ENCODE measurements at places on chromosomes 3 and 15. TPM values are rescaled to one million over a fixed set of nuclear protein-coding genes. Genes with fewer than 3 reads are reported as not detected.

DNA sequence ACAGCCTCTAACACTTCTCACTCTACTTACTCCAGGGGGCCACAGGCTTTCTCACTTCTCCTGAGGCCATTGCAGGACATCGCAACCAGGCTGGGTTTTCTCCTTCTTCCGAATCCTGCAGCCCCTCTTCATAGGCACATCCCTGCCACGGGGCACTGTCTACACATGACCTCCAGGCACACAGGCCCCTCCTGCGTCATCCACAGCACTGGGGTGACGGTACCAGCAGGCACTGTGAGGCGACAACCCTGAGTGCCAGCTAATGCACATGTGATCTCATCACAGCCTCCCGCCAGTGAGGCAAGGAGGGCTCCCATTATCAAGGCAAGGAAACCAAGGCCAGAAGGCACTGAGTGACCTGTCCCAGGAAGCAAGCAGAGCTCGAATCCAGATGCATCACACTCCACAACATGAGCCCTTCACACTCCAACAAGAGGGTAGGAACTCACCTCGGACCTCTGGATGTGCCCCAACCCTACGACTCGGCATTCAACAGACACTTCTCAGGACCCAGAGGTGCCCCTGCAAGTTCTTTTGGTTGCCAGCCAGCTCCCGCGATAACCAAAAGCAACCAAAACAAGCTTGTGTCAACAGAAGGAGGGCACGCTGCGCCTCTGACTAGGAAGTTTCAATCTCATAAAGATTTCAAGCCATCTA lies 16.7 kb downstream of the FAM174B start:
- no peak for DNase-seq

DNA sequence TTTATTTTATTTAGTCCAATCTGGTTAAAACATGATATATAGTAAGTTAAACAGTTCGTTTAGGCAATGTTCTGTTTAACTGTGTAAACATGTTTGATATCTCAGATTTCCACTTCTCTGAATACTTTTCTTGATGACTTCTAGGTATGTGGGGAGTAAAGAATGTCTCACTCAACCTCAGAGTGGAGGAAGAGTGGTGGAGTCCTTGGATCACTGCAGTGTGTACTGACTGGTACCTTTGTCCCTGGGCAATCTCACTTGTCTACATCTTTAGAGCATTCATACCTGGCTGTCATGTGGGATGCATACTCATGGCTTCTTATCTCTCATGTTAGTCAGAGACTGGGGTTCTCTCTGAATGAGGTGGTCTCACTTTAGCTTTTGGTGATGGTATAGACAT lies 15.6 kb downstream of the GADL1 start:
- DNase-seq, result no peak

- no peak for DNase-seq
Observed at GRCh38 chr3:151562891-151563290, 102.0 kb upstream of the IGSF10 start.

DNA sequence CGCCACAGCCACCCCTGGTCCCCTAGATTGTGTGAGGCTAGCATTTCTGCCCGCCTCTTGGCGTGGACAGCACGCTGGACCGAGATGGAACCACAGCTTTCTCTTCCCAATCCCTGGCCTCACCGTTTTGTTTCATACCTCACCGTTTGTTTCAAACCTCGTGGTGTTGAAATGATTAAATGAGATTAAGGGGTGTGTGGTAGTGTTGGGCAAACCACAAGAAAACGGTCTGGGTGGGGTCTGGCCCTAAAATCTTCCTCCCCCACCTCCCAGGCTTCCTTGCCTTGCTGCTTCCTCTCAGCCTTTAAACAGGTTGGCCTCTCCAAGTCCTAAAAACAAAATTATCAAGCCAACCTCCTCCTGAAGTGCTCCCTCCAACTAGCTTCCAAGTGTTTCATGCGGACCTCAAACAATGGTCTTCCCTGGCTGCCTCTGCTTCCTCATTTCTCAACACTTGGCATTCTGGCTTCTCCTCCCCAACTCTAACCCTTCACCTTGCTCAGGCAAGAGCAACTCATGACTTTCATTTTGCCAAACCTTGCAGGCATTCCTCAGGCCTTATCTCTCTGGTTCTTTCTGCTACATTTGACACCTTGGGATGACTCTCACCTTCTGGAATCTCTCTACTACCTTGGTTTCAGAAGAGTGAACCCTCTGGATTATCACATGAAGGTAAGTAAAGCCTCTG lies 1.4 kb upstream of the ATP13A3 start:
- DNase-seq, result no peak

- no peak for DNase-seq
Observed at GRCh38 chr3:156181509-156181908, 61.1 kb downstream of the KCNAB1 start.

- DNase-seq, result peak; percentile 33
Observed at GRCh38 chr15:71651750-71652186, 158.6 kb upstream of the NR2E3 start.

DNA sequence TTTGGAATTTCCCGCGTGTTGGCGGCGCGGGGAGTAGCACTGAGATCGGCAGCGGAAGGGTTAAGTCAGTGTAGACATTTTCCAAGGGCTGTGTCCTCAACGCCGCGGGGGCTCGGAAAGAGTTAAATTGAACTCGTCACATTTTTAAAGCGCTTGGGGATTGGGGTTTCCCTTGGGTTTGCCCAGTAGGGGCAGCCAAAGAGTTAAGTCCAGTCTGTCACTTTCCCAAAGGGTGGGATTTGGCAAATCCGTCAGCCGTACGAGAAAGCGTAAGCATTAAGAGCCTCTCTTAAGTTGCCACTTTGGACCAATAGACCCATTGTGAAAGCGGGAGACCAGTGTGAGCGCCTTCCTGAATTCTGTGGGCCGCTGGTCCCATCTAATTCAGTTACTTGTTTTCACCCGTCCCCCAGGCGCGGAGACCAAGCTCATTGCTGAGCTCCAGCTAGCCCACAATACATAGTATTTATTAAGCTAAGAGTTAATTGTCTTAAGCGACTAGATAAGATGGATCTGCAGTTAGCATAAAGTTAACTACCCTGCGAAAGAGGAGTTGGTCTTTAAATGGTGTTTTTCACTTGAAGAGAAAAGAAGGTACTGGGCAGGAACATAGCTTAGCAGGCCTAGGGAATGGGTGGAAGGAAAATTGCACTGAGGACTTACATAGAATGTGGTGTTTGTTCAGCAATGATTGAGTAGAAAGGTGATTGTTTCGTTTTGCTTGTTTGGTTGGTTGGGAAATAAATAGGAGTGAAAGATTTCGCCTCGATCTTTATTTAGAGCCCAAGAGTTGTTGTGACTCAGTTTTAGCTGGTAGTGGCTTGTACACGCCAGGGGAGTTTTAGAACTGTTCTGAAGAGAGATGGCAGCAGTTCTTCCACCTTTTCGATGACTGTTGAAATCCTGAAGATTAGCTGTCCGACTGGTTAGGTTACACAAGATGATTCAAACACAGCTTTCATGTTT lies 932 bp downstream of the ARL8B start:
- no peak for DNase-seq

GRCh38 chr3:113275929-113276750 lies 64.8 kb downstream of the BOC start:
- DNase-seq, result no peak

GRCh38 chr3:128496602-128497304 lies 3.8 kb upstream of the GATA2 start:
- DNase-seq, result no peak

DNA sequence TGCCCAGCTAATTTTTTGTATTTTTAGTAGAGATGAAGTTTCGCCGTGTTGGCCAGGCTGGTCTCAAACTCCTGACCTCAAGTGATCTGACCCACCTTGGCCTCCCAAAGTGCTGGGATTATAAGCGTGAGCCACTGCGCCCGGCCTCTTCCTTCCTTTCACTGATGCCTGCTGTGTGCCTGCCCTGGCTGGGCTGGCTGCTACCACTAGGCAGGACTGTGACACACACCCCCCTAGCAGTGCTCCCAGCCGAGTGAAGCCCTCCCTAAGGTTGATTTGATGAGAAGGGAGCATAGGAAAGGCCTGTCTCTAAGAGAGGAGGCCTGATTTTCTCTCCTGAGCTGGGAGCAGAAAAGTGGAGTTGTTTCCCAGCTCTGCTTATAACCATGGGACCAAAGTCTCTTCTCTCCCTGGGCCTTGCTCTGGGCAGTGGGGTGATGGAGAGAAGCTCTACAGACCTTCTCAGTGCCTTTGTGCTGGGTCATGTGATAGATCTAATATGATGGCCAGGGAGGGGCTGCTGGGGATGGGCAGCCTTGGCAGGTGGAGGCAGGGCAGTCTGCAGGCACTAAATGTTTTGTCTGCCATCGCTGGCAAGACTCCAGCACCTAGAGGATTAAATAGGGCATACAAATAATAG lies 20.1 kb upstream of the SFMBT1 start:
- no peak for DNase-seq

DNA sequence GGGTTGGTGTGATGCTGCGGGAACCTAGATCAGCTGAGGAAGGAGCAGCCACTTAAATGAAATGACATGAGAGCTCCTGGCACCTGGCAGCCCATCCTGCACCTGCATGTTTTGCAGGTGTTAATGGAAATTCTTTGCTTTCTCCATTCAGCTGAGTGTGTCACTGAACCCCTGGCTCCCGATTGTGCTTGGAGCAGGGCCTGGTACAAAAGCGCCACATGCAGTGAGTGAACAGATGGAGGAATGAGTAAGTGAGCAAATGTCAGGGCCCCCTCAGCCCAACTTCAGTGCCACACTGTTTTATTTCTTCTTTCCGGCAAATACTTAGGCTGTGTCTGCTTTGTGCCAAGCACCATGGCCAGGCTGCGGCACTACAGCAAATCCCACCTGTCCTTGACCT lies 132.2 kb downstream of the ASB7 start:
- DNase-seq, result no peak

DNA sequence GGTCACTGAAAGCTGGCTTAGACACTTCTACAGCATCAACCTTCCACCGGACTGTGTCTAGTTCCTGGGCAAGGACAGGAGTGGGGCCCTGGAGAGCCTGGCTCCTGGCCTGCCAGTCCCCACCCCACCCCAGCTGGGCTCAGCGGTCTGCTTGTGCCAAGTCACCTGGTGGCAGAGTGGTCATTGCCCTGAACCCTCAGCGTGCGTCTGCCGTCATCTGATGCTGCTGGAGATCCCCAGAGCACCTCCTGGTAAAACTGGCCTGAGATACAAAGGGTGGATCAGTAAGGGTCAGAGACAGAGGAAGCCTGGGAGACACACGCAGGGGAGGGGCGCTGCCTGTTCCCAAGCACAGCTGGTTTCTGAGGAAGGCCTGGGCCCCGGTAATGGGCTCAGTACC lies 16.7 kb downstream of the ITIH4 start:
- DNase-seq, result no peak

- DNase-seq, result peak; percentile 63
Observed at GRCh38 chr3:16388850-16389441, 123.9 kb downstream of the OXNAD1 start.

DNA sequence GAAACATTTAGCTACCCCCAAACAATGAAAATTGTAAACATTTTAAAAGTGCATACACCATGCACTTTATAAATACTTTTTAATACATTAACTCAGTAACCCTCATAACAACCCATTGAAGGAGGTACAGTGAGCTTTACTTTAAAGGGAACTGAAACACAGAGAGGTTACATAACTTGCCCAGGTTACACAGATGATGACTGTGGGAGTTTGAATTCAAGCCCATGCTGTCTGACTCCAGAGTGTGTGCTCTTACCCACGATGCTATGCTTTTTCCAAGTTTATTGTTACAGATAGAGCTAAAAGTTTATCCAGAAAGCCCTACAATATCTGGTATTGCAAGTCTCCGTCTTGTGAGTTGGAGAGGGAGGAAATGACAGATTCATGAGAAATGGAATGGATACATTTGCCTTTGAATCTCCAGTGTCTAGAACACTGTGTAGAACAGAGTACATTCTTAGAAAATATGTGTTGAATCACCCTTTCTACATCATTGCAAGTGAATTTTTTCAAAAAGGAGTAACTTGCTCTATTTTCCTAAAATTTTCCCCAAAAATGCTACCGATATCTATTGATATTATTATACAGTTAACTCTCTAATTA lies 428.3 kb downstream of the NAALADL2 start:
- no peak for DNase-seq

- no peak for DNase-seq
Observed at GRCh38 chr3:57855281-57855680, 99.2 kb downstream of the SLMAP start.

DNA sequence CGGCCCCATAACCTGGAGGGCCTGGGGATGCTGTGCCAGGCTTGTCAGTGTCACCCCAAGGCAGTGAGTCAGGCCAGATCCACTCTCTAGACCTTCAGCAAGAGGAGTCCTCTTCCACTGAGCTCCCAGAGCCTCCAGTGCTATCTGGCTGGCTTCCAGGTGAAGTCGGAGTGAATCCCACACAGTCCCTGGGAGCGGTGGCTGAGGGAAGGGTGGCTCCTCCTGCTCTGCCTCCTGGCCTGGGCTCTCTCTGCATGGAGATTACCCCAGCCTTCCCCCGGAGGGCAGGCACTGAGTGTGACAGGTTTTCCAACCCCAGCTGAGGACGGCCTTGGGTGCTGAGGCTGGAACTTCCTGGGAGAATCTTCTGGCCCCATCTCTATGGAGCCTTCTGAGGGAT lies 82.7 kb downstream of the EPHB1 start:
- no peak for DNase-seq

- no peak for DNase-seq
Observed at GRCh38 chr3:125061170-125061569, 5.4 kb upstream of the HEG1 start.

- no peak for DNase-seq
Observed at GRCh38 chr15:70339571-70340493, 242.1 kb upstream of the TLE3 start.

- no peak for DNase-seq
Observed at GRCh38 chr3:2477620-2478019, 379.0 kb downstream of the CNTN4 start.

Gene TM4SF18
- polyA plus RNA-seq, result 23.0 TPM

Gene SLC6A6
- 21.7 TPM for polyA plus RNA-seq

Gene PRTG
- 13.5 TPM for polyA plus RNA-seq

Gene MCF2L2
- 1.5 TPM for polyA plus RNA-seq

Gene SEMA3G
- 30.7 TPM for polyA plus RNA-seq

Gene PLA2G4D
- polyA plus RNA-seq, result 0.13 TPM

Gene SLC22A13
- polyA plus RNA-seq, result 3.1 TPM

Gene CTXN2
- not detected for polyA plus RNA-seq

Gene SLC28A1
- 3.8 TPM for polyA plus RNA-seq

Gene GREM1
- polyA plus RNA-seq, result 0.21 TPM

Gene LRRC31
- polyA plus RNA-seq, result 0.17 TPM

Gene RHOV
- polyA plus RNA-seq, result 0.26 TPM

Gene ITPKA
- polyA plus RNA-seq, result 0.61 TPM
